HTR-8/SVneo (cell line): ENCODE measurements at places on chromosomes 3 and 15.

DNA sequence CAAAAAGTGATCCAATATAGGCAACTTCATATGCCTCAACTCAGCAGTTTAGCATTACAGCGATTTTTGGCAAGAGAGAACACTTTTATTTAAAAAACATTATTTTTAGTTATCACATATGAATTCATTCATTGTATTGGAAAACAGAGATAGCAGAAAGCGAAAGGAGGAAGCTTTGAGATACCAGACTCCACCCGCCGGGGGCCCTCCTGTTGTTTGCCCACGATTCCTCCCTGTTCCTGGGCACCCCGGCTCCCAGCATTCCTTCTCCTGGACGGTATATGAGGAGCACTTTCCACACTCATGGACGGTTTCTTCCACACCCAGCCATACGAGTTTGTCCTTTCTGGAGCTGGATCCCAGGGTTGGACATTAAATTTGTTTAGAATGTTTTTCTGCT lies 18.2 kb downstream of the APBA2 start:
- no peak for DNase-seq

GRCh38 chr3:117485841-117486240 lies 776.3 kb downstream of the TUSC7 start:
- DNase-seq = no peak

DNA sequence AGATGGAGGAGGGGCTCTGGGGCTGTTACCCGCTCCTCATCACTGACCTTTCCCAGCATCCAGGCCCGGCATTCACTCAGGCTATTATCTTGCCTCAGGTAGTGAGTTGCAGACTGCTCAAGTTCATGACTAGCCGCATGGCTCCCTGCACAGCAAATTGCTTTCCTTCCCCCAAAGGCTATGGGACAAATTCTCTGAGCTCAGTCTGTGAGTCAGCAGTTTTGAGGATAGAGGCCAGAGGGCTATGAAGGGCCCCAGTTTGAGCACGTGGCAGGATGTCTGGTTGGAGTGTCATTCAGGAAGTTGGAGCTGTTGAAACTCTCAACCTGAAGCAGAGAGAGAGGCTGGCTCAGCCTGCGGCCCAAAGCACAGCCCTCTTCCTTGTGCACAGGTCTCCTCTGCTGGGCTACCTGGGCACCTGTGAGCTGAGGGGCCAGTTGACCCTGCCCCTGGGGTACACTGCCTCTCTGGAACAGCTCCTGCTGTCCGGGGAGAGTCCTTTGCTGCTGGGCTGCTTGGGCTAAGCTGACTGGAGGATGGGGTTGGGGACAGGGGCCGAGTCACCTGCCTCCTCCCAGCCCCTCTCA lies 7.9 kb downstream of the FAH start:
- peak; percentile 63 for DNase-seq

DNA sequence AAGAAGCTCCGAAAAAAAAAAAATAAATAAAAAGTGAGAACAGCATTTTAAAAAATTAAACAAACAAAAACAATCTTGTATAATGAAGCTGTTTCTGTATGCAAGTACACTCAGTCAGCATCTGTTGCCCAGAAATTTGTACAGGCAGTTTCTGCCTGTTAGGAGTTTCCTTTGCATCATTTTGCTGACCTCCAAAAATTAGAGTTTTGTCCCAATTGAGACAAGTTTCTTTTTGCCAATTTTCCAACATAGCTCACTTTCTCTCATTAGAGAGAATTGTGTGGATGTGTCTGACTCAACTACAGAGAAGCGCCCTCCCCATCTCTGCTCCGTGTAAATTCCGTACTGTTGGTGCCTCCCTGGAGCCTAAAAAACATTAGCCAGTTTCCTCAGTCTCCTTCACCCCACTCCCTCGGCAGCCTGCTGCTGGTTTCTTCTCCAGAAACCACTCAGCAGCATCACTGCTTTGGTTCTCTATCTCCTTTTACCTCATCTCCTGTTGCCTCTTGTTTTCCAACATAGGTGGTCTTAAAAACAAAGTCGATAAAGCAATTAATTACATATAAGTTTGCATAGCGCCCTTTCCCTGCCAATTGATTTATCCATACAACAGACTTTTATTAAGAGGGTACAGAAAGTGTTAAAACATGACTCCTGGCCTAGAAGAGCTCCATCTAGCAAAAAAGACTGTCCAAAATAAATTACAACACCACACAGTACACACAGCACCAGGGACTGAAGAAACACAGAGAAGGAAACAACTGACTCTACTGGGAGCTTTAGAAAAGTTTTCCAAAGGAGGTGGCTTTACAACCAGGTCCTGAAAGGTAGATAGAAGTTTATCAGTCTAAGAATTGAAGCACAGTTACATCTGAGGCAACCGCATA lies 286.7 kb downstream of the SHOX2 start:
- no peak for DNase-seq

DNA sequence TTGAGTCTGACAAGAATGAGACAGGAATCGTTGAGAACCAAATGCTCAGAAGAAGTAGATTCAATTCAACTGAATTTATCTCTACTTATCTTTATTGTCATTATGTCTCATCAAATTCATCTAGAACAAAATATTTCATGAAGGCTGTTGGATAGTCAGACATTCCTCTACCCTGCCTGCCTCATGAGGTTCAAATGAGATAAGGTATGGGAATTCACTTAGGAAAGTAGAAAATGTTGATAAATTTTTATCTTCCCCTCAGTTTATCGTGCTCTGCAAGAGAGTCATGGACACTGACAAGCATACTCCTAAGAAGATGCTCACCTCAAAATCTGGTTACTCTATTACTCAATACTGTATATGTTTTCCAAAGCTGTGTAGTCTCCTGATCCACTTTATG lies 149.7 kb upstream of the CDIN1 start:
- DNase-seq = no peak
